NCI-H1092 treated with DMSO at 0.1 percent for 48 hours (cell line): ENCODE measurements at places on chromosomes 1 and 21.

- no peak for DNase-seq
These were observed 30.6 kb upstream of the ATG4C start for GRCh38 chr1:62753031-62753965.

DNA sequence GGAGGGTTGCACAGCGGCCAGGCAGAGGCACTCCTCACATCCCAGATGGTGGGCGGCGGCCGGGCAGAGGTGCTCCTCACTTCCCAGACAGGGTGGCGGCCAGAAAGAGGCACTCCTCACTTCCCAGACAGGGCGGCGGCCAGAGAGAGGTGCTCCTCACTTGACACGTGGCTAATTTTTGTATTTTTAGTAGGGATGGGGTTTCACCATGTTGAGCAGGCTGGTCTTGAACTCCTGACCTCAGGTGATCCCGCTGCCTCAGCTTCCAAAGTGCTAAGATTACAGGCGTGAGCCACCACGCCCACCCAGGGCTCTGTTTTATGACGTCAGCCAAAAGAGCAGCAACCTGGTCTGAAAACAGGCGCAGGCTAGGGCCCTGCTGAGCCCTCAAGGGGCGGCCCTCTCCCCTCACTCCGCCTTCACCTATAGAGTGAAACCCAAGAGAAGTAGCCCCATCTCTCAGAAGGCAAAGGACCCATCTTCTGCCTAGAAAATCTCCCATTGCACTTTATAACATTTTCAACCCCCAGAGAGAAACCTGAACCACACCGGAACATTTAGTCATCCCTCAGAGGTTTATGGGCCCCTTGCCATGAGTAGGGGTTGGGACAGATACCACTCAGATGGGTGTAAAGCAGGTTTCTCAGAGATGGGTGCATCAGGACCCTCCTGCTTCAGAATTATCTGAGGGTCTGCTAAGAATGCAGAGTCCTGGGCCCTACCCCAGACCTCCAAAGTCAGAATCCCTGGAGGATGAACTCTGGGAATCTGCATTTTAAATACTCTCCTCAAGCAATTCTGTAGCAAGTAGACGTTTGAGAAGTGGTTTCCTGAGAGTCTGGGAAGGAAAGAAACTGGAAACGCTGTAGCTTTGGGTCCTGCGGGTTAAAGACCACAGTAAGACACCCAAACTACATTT, 40.8 kb downstream of the CDK18 start:
- no peak for DNase-seq

- peak; percentile 10 for DNase-seq
These were observed at the start of gene IL12RB2 for GRCh38 chr1:67307251-67308060. Gene IL12RB2, plus strand, starts transcription at chr1:67307873. Its CDS starts 12,496 bp downstream, at chr1:67320369.

- no peak for DNase-seq
These were observed 68.2 kb downstream of the ARHGEF16 start for GRCh38 chr1:3522564-3523265.

- peak; percentile 71 for DNase-seq
These were observed 46.9 kb downstream of the HLX start for GRCh38 chr1:220926146-220926545.

GRCh38 chr1:219650880-219651279, 38.0 kb upstream of the ZC3H11B start:
- no peak for DNase-seq

- no peak for DNase-seq
These were observed 43.5 kb upstream of the KIF21B start for GRCh38 chr1:201066986-201067385.

DNA sequence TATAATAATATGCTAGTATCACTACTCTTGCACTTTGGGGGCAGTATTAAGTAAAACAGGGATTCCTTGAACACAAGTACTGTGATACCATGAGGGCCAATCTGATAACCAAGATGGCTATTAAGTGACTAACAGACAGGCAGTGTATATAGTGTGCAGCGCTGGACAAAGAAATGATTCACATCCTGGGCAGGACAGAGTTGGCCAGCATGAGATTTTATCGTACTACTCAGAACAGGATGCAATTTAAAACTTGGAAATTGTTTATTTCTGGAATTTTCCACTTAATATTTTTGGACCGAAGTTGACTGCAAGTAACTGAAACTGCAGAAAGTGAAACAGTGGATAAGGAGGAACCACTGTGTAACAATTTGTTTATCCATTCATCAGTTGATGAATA, 74.6 kb downstream of the DNTTIP2 start:
- DNase-seq, result no peak

DNA sequence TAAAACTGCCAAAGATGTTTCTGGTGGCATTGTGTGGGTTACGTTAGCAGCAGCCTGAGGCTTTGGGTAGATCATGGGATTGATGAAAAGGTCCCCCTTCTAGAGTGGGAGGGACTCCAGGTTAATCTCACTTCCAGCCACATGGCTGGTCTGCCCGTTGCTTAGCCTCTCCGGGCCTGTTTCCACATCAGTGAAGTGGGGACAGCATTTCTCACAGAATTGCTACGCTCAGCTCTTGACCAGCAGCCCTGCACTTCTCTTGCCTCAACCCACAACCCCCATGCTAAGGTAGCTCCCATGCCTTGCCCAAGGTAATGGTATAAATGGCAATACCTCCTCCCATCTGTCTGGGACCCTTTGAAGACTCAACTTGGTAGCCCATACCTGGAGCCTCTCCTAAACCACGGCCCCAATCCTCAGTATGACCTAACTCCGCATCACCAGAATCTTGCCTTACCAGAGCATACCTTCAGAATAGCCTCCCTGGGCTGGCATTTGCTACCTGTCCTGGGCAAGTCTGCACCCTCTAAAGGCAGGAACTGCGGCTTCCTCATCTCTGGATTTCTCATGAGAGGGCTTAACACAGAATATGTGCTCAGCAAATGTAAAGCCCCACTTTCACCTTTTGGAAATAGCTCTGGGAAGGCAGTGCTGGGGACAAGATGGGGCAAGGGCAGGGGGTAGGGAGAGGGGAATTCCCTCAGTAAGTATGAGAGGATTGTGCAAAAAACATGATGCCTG, 10.9 kb upstream of the GUCA2A start:
- DNase-seq, result no peak

GRCh38 chr1:114043054-114043453, 63.8 kb downstream of the OLFML3 start:
- DNase-seq, result no peak

GRCh38 chr1:234612352-234613127, 2.6 kb upstream of the IRF2BP2 start:
- DNase-seq, result peak; percentile 99

DNA sequence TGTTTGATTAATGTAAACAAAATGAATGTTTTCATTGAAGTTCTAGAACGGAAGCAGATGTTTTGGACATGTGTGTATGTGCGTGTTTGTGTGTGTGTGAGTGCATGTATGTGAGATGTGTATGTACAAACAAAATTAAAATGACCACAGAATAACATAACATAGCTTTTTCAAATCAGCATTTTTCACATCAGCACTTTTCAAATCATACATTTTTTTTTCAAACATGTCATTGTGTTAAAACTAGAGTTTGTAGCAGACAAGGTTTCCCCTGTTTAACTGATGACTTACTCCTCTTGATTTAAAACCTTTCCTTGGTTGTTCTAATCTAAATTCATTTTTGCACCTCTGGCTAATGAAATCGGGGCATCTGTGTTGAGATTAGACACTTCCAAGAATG, 35.6 kb upstream of the ZNHIT6 start:
- no peak for DNase-seq

GRCh38 chr21:34524646-34525601, 12.9 kb upstream of the KCNE1 start:
- DNase-seq, result no peak

DNA sequence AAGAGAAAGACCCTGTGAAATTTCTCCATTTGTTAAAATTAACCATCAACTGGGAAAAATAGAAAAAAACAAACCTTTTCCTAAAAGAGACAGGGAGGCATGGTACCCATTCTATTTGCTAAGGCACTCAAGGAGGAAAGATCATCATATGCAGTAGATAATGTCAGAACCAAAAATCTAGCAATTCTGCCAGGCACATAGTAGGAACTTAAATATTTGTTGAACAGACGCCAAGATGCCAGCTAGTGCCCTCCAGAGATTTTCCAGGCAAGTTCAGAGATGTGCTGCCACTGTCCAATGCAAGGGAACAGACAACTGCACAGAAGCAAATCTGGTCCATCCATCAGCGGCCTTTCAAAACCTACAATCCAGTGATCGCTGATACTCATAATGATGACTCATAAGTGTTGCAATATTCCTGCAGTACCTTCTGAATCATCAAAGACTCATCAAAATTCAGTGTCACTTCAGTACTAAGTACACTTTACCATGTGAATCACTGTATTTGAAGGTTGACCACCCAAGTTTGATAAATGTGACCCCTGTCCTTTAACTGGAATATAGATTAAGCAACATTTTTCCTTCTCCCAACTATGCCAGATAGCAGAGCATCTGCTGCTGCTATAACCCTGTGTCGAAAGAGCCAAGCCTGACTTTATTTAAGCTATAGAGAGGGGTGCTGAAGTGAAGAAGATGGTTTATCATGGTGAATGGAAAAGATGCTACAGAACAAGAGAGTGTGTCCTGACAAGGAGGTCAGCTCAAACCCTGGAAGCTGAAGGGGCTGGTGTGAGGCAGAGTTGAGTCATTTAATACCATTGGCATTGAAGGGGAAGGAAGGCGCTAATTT, 99.1 kb downstream of the MT1HL1 start:
- DNase-seq, result no peak

- DNase-seq, result no peak
These were observed 13.0 kb upstream of the DENND2D start for GRCh38 chr1:111213412-111213811.
